COR-L47 (cell line): ENCODE measurements at places on chromosomes 12 and 14.

DNA sequence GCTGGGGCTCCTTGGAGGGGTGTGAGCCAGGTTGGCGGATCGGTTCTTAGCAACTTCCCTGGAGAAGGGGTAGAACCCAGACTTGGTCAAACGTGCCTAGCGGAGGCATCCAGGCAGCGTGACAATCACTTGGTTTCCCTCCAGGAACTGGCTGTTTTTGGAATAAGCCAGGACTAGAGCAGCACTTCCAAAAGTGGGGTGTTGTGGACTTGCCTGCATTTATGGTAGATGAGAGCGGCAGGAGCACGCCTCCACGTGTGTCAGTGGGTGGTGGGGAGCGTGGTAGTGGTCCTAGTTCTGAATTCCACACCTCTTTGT, 2.8 kb downstream of the PRMT8 start:
- no peak for DNase-seq

GRCh38 chr12:21788089-21788983, 13.8 kb upstream of the KCNJ8 start:
- no peak for DNase-seq

DNA sequence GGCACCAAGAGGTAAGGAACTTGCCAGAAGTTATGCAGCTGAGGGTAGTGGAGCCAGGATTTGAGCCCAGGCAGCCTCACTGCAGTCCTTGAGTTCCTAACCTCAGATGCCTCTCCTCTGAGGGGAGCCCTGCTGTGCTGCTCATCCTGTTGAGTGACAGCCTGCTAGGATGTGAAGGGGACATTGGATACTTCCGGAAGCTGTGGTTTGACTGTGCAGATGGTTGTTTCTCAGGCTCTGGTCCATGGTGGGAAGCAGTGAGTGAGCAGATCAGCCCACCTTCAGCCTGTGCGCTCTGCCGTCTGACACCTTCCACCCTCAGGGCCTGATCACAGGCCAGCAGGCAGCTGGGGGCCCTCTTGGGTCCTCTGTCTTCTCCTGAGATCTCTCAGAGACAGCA, 253.2 kb downstream of the CACNA1C start:
- no peak for DNase-seq

DNA sequence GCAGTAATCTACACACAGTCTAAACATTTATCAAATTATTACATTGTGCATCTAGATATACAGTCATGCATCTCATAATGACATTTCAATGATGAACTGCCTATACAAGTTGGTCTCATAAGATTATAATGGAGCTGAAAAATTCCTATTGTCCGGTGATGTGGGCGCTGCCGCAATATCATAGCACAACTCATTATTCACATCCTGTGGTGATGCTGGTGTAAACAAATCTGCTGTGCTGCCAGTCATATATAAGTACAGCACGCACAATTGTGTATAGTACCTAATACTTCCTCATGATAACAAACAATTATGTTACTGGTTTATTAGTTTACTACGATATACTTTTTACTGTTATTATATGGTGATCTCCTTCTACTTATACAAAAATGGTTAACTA, 768.8 kb upstream of the NOVA1 start:
- no peak for DNase-seq

DNA sequence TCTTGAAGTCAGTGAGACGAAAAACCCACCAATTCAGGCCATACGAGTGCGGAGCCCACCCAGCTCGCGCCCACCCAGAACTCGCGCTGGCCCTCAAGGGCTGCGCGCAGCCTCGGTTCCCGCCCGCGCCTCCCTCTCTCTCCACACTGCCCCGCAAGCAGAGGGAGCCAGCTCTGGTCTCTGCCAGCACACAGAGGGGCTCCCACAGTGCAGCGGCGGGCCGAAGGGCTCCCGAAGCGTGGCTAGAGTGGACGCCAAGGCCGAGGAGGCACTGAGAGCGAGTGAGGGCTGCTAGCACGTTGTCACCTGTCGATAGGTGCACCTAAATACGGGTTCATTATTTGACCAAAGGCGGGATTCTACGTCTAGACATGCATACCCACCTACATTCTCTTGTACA, 2.2 kb upstream of the CDKN3 start:
- no peak for DNase-seq

GRCh38 chr14:32561520-32561919, 232.4 kb downstream of the AKAP6 start:
- no peak for DNase-seq

DNA sequence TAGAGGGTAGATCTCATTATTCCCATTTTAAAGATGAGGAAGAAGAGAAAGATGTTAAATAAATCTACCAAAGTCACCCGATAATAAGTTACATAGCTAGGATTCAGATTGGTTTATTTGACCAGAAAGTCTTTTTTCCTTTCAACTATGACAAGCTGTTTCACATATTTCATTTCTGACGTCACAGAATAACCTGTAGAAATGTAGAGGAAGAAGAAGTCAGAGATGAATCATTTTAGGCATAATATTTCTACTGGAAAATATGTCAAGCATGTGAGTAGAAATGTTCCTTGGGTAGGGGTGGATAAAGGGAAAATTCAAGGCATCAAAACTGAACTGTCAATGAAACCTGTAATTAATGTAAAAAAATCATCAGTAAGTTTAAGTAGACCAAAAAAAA, 107.0 kb downstream of the MGST1 start:
- no peak for DNase-seq

GRCh38 chr14:99672506-99673304, 11.4 kb upstream of the CYP46A1 start:
- no peak for DNase-seq

GRCh38 chr14:75429562-75429961, 1.7 kb downstream of the JDP2 start:
- no peak for DNase-seq

DNA sequence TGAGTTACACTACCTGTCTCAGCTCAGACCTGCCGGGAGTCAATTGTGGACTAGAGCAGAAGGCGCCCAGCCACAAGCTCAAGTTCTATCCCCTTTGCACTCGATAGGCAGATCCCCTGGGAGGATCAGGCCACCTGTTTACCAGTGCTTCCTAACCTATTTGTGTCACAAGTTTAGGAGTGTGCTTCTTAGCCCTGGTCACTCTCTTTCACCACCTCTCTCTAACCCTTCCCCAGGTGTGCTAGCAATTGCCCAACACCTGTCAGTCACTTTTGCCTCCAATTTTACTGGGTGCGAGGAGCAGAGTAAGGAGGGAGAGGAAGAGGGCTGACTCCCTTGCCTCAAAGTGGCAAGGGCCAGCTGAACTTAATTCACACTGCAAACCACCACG, 745 bp upstream of the NAA30 start:
- no peak for DNase-seq

- no peak for DNase-seq
These were observed 63.9 kb downstream of the ANO2 start for GRCh38 chr12:5881101-5881606.

GRCh38 chr14:95503365-95504134, 12.9 kb downstream of the SYNE3 start:
- no peak for DNase-seq

GRCh38 chr12:100077367-100077766, 65.3 kb downstream of the BLTP3B start:
- DNase-seq = peak; percentile 21

- no peak for DNase-seq
These were observed 139.1 kb upstream of the PDZRN4 start for GRCh38 chr12:41049033-41049432.

DNA sequence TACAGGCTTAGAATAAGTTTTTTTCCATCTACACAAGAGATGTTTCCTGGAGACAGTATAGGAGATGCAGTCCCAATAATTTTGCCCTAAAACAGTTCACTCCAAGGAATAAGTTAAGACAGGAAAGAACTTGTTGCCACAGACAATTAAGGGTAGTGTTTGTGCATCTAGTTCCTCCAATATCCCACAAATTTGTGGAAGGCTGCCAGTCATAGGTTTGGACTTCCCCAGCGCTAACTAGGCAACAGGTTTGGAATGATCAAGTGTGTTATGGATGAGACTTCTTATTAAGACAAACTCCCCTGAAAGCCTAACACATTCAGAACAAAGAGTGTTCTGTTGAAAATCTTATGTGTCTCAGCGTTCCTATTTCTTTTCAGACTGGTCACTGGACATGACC, 611.0 kb downstream of the CCER1 start:
- DNase-seq = no peak

GRCh38 chr12:124766727-124767065, 97.0 kb downstream of the SCARB1 start:
- DNase-seq = no peak

DNA sequence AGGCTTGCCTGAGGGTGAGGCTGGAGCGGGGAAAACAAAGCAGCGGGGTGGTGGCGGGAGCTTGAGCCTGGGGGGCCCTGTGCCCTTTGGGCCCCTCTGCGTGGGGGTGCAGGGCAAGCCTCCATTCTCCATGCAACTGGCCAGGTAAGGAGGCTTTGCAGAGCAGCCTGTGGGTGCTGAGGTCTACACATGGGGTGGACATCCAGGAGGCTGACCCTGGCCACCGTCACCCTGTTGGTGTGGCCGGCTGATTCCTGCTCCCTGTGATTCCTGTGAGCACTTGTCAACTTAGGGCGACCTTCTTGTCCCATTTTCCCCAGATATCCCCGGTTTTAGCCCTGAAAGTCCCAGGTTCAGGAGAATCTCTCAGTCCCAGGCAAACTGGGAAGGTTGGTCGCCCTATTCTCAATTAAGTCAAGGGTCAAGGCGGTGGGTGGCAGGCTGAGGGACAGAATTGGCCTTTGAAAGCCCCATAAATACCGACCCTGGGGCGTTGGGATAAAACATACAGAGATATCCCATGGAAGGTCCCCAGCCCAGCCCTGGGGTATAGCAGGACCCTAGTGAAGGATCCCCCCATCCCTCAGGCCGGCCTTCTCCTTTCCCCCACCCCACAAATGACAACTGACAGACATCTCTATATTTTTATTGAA, 70.5 kb downstream of the PRIMA1 start:
- no peak for DNase-seq

- no peak for DNase-seq
These were observed 149.8 kb upstream of the SFSWAP start for GRCh38 chr12:131561051-131561450.

DNA sequence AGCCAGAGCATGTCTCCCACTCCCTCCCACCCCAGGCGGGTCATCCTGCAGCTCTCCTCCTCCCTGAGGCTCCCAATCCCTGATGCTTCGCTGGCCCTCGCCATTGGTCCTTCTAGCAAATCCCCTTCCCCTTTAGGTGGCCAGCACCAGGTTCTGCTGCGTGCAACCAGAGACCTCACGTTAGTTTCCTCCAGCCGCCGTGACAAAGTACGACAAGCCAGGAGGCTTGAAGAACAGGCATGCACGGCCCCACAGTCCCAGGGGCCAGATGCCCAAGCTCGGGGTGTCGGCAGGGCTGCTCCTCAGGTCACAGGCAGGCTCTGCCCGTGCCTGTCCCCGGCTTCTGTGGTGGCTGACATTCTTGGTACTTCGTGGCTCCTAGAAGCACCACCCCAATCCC, 95.8 kb downstream of the RIMBP2 start:
- DNase-seq = no peak

- no peak for DNase-seq
These were observed 602.7 kb upstream of the FOXG1 start for GRCh38 chr14:28163897-28164296.

- no peak for DNase-seq
These were observed 9.2 kb downstream of the CD69 start for GRCh38 chr12:9751204-9752144.

GRCh38 chr12:131683266-131684014, 27.4 kb upstream of the SFSWAP start:
- no peak for DNase-seq

DNA sequence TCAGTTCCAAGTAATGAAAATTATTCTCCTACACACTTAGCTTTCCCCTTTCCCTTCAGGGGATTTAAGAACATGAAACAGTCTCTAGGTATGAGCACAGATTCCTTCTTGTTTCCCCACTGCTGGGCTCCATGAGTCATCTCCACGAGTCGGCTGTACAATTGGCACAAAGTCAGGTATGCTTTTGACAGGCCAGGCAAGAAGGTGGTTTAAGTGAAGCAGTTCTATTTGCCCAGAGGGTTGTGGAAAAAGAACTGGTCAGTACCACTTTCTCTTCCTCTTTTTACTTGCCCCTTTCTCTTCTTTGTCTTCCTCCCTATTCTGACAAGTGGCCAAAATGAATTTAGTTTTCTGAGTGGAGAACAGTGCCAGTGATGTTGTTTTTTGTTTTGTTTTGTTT, 16.3 kb downstream of the DYNC1H1 start:
- DNase-seq = no peak

DNA sequence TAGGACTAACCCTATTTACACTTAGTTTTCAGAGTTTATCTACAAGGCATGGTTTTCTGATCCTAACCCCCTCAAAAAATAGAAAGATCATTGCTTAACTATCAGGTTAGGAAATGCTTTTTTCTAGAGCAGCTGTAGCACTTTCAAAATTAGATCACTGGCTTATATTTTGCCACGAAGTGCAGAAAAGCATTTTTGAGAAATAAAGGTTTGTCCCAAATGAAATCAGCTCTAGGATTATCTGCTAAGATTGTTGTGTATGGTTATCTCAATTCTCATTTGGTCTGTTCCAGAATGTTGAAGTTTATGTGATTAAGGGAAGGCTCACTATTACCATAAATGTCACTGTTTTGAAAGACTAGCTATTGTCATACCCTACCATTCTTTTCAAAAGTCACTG, 9.8 kb upstream of the DYRK4 start:
- DNase-seq = no peak

DNA sequence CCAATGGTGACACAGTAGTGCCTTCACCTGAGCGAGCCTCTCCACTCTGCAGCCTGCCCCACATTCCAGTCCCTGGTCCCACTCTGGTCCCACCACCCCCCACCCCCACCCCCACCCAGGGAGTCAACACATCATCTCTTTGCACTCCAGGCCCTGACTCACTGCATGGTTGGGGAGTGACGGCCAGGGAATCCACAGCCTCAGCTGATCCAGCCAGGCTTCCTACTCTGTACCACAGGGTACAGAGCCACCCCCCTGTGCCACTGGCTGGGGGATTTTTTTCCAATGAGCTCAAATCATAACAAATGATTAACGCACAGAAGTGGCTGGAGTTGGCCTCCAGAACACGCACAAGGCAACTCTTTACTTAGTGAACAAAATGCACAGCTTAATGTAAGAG, 233.7 kb downstream of the NTF3 start:
- no peak for DNase-seq

GRCh38 chr14:81042438-81042837, 87.0 kb downstream of the TSHR start:
- DNase-seq = no peak

- no peak for DNase-seq
These were observed 21.4 kb downstream of the TMCC3 start for GRCh38 chr12:94628819-94629472.

- DNase-seq = no peak
These were observed 34.7 kb downstream of the SPTB start for GRCh38 chr14:64844969-64845536.

DNA sequence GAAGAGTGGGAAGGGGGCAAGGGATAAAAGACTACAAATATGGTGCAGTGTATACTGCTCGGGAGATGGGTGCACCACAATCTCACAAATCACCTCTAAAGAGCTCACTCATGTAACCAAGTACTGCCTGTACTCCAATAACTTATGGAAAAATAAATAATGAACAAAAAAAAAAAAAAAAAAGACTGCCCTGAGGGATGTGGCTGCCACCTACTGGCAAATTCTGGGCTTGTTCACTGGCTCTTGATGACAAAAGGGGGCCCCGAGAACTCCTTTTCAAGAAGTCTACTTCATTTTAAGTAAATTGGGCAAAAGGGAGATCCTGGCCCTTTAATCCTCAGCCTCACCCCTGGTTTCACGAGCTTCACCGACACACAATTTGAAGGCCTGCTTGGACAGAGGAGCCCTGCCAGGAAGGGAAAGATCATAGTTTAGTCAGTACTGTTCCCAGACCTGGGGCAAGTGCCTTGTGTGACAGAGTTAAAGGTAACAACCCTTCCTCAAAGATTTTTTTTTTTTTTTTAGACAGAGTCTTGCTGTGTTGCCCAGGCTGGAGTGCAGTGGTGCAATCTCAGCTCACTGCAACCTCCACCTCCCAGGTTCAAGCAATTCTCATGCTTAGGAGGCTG, 26.1 kb upstream of the STAC3 start:
- peak; percentile 13 for DNase-seq
